Left ventricle myocardium inferior (tissue), 1 donor: ENCODE measurements at places on chromosomes 12 and 14. TPM values are rescaled to one million over a fixed set of nuclear protein-coding genes. Genes with fewer than 3 reads are reported as not detected.
A peak's percentile ranks its signal among the peaks of the same experiment; 100 is the strongest.

- no peaks in the 10 kb centered on the region for H3K4me1 ChIP-seq
- DNase-seq, result no peak
- H3K27me3 ChIP-seq, result peaks cover 28% of the 10 kb centered on the region
- no peak overlapping the region for H3K27ac ChIP-seq
- H3K36me3 ChIP-seq, result no peaks in the 10 kb centered on the region
Measured at GRCh38 chr14:100578552-100578951, 8.7 kb downstream of the BEGAIN start.

TRHDE gene
- 0.96 TPM for total RNA-seq

DNA sequence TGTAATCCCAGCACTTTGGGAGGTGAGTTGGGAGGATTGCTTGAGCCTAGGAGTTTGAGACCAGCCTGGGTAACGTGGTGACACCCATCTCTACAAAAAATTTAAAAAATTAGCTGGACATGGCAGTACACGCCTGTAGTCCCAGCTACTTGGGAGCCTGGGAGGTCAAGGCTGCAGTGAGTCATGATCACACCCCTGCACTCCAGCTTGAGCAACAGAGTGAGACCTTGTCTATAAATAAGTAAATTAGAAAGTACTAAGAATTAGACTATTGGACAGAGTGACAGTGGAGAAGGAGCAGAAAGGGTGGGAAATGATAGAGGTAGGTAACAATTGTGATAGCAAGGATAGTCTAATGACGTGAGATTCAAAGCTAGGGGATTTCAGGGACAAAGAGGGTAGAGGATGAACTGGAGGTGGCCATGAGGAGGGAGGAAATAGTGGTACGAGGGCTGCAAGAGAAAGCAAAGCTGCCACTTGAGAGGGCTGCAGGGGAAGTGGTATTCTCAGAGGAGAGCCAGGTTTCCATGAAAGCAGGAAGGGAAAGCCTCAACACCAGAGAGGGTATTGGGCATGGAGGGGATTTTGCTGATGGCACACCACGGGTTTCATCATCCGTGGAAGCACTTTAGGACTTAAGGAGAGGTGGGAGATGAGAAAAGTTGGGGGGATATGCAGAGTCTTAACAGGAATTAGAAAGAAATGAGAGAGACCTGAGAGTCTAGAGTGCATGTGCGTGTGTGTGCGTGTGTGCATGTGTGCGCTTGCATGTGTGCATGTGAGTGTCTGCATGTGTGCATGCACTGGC, 85.6 kb downstream of the SYNE2 start:
- no peak overlapping the region for H3K4me3 ChIP-seq
- no peak overlapping the region for H3K27ac ChIP-seq

DNA sequence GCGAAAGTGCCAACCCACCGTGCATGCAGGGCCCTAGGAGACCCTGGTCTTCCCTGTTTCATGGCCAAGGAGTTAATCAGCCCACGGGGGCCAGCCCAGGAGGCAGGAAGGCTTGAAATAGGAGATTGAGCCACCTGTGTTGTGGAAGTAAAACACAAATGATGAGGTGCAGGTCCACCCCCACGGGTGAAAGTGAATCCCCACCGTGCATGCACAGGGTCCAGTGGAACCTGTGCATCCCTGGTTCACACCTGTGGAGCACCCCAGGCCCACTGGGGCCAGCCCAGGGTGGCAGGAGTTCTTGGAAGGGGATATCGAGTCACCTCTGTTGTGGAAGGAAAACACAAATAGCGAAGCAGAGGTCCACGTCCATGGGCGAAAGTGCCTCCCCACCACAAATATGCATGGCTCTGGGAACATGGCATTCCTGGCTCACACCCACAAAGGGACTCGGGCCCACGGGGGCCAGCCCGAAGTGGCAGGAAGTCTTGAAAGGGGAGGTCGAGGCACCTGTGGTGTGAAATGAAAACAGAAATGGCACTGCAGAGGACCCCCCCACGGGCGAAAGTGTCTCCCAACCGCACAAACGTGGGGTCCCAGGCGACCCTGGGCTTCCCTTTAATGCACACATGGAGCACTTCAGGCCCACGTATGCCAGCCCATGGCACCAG, 381.5 kb downstream of the ALG10 start:
- peak; percentile 3 for DNase-seq
- no peak overlapping the region for H3K4me3 ChIP-seq
- H3K27ac ChIP-seq, result no peak overlapping the region
- no peaks in the 10 kb centered on the region for H3K4me1 ChIP-seq
- no peaks in the 10 kb centered on the region for H3K36me3 ChIP-seq

BCL2L2 gene
- 37.5 TPM for total RNA-seq

- peaks cover 51% of the 10 kb centered on the region for H3K4me1 ChIP-seq
- no peak overlapping the region for H3K4me3 ChIP-seq
- DNase-seq, result peak; percentile 85
Measured at GRCh38 chr12:1634590-1635191, 5.7 kb downstream of the WNT5B start.

DNA sequence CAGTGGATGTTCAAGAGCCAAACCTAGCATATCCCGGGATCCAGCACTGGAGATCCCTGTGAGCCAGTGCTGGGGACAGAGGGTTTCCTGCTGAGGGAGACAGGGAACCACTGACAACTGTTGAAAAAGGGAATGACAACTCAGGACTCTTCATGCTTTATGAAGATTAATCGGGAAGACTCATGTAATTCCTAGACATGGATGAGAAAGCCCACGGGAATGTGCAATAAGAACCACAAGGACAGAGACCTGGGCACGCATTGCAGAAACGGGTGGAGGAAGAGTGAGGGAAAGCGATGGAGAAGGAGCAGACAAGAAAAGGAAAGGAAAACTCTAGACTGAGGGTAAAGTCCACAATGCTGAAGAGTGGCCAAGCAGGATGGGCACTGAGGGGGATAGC, 296.0 kb downstream of the PCNX1 start:
- H3K4me3 ChIP-seq, result no peak overlapping the region
- H3K27me3 ChIP-seq, result no peaks in the 10 kb centered on the region
- no peaks in the 10 kb centered on the region for H3K36me3 ChIP-seq
- no peak overlapping the region for H3K27ac ChIP-seq

DNA sequence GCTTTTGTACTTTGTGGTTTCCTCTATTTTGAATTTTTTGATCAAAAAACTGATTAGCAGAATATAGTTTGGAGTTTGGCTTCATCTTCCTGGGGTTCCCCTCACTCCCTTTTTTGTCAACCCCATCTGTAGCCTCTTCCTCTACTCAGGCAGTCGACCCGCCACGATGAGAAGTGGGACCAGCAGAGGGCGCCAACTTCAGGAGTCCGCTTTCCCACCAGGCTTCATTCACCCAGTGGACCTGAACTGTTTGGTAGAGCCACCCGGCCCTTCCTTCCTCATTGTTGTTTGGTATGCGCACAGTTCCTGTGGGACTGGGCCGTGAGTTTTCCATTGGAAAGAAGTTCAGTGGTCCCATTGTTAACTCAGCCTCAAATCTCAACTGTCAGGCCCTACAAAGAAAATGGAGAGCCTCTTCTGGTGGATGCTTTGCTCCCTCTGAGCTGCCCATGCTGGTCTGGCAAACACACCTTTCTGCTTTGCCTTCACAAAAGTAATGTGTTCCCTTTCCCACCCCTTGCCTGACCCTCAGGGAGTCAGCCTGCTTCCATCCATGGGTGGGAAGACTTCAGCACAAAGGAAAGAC, 21.7 kb downstream of the TMBIM6 start:
- peaks cover 29% of the 10 kb centered on the region for H3K4me1 ChIP-seq
- peak; percentile 75 for DNase-seq
- no peak overlapping the region for H3K4me3 ChIP-seq
- H3K36me3 ChIP-seq, result peaks cover 71% of the 10 kb centered on the region
- H3K27me3 ChIP-seq, result no peaks in the 10 kb centered on the region

DPPA3 gene
- total RNA-seq, result not detected

GRCh38 chr14:69543341-69544115, 31.1 kb downstream of the CCDC177 start:
- H3K27ac ChIP-seq, result no peak overlapping the region
- H3K36me3 ChIP-seq, result no peaks in the 10 kb centered on the region
- no peak overlapping the region for H3K4me3 ChIP-seq
- DNase-seq, result no peak
- H3K27me3 ChIP-seq, result peaks cover 54% of the 10 kb centered on the region
- H3K4me1 ChIP-seq, result peaks cover 5% of the 10 kb centered on the region

GRCh38 chr14:94349276-94349675, 26.1 kb upstream of the SERPINA6 start:
- DNase-seq, result no peak
- peaks cover 54% of the 10 kb centered on the region for H3K27me3 ChIP-seq
- H3K27ac ChIP-seq, result no peak overlapping the region
- no peaks in the 10 kb centered on the region for H3K4me1 ChIP-seq
- H3K36me3 ChIP-seq, result no peaks in the 10 kb centered on the region

DNA sequence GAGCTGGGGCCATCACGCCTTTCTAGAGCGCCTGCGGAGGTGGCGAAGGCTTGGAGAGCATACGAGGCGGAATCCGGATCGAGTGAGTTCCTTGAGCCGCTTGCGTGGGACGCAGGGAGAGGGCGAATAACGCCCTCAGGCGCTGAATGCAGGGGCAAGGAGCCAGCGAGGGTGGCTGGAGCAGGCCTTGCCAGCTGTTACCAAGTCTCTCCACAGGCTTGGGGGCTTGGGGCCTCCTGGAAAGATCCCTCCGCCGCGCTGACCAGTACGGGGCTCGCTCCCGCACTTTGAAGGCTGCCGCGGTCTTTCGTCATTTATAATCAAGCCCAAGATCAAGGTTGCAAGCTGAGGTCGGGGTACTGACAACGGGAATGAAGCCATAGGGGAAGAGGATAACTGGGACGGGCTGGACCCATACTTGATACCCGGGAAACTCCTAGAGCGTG, 1.2 kb downstream of the FLRT2 start:
- peaks cover 61% of the 10 kb centered on the region for H3K4me1 ChIP-seq
- DNase-seq, result peak; percentile 37
- H3K4me3 ChIP-seq, result peak overlapping the region; percentile 73
- H3K27me3 ChIP-seq, result peaks cover 74% of the 10 kb centered on the region
- H3K27ac ChIP-seq, result peak overlapping the region; percentile 63
- no peaks in the 10 kb centered on the region for H3K36me3 ChIP-seq

GRCh38 chr14:99203080-99203479, 68.9 kb downstream of the BCL11B start:
- H3K4me3 ChIP-seq, result no peak overlapping the region
- no peaks in the 10 kb centered on the region for H3K36me3 ChIP-seq
- H3K27me3 ChIP-seq, result peaks cover 33% of the 10 kb centered on the region
- H3K27ac ChIP-seq, result no peak overlapping the region

DICER1 gene
- total RNA-seq, result 22.1 TPM

DNA sequence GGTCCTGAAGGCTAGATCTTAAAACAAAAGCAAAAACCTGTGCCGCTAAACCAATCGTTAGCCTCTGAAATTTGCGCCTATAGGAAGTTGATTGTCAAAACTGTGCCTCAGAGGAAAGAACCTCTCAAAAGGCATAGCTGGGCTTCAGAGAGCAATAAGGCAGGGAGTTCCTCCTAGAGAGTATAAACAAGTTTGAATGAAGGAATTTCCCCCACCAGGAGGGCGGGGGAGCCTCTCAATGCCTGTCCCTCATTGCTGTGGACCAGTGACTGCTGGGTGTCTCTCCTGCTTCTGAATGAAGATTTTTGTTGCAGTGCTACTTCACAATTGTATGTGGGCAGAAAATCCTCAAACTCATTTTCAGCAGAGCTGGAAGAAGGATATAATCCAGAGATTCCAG, 88.6 kb downstream of the KCNK10 start:
- H3K27me3 ChIP-seq, result peaks cover 6% of the 10 kb centered on the region
- DNase-seq, result no peak
- H3K4me3 ChIP-seq, result no peak overlapping the region
- H3K4me1 ChIP-seq, result no peaks in the 10 kb centered on the region

DNA sequence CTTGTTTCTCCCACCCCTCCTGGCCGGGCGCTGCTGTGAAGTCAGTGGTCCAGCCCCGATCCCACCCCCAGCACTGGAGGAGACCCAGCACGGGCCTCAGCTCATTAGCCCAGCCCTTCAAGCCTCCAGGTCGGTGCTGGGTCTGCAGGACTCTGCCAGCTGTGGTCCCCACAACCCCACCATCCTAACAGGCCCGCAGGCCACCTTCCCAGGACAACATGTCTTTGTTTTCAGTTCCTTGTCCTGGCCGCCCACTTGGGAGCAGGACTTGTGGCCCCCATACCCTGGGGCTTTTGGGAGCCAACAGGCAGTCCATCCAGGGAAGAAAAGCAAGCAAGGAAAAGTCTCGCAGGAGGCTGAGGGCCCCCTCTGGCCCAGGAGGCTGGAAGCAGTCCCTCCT, 60.0 kb downstream of the HRK start:
- no peaks in the 10 kb centered on the region for H3K27me3 ChIP-seq
- H3K4me1 ChIP-seq, result peaks cover 13% of the 10 kb centered on the region
- H3K27ac ChIP-seq, result no peak overlapping the region
- no peak overlapping the region for H3K4me3 ChIP-seq
- no peak for DNase-seq

- H3K27me3 ChIP-seq, result no peaks in the 10 kb centered on the region
- H3K36me3 ChIP-seq, result no peaks in the 10 kb centered on the region
- no peak overlapping the region for H3K27ac ChIP-seq
- no peak overlapping the region for H3K4me3 ChIP-seq
- H3K4me1 ChIP-seq, result no peaks in the 10 kb centered on the region
Measured at GRCh38 chr14:65268594-65268993, 143.9 kb upstream of the FUT8 start.

KRT74 gene
- total RNA-seq, result 0.14 TPM

CHGA gene
- not detected for total RNA-seq

GMFB gene
- total RNA-seq, result 23.4 TPM

GRCh38 chr14:31419179-31419966, 977 bp downstream of the HEATR5A start:
- H3K27me3 ChIP-seq, result no peaks in the 10 kb centered on the region
- peak overlapping the region; percentile 97 for H3K4me3 ChIP-seq
- H3K36me3 ChIP-seq, result no peaks in the 10 kb centered on the region

DNA sequence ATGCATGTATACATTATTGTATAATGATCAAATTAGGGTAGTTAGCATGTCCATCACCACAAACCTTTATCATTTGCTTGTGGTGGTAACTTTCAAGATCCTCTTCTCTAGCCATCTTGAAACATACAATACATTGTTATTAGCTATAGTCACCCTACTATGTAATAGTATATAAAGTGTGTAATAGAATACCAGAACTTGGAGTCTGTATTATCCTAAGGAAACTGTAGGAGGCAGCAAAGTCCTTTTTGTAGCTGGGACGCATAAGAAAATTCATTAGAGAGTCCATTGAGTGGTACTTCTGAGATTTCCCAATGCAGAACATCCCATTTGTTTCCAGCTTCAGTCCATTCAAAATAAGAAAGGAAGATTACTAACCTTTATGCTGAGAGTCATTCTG, 325.9 kb upstream of the LRFN5 start:
- H3K27me3 ChIP-seq, result no peaks in the 10 kb centered on the region
- DNase-seq, result no peak
- no peaks in the 10 kb centered on the region for H3K4me1 ChIP-seq
- no peaks in the 10 kb centered on the region for H3K36me3 ChIP-seq

- H3K27me3 ChIP-seq, result peaks cover 72% of the 10 kb centered on the region
- no peak for DNase-seq
- no peaks in the 10 kb centered on the region for H3K36me3 ChIP-seq
- no peak overlapping the region for H3K4me3 ChIP-seq
Measured at GRCh38 chr14:104542871-104543830, 36.4 kb upstream of the C14orf180 start.

GRCh38 chr12:12032260-12032791, 38.4 kb upstream of the BCL2L14 start:
- peak overlapping the region; percentile 69 for H3K27ac ChIP-seq
- peaks cover 9% of the 10 kb centered on the region for H3K4me1 ChIP-seq
- no peaks in the 10 kb centered on the region for H3K27me3 ChIP-seq
- H3K36me3 ChIP-seq, result no peaks in the 10 kb centered on the region

GUCY2C gene
- total RNA-seq, result 0.11 TPM

SMCO2 gene
- not detected for total RNA-seq
